ENCODE measurements at places on chromosomes 3 and 15.

DNA sequence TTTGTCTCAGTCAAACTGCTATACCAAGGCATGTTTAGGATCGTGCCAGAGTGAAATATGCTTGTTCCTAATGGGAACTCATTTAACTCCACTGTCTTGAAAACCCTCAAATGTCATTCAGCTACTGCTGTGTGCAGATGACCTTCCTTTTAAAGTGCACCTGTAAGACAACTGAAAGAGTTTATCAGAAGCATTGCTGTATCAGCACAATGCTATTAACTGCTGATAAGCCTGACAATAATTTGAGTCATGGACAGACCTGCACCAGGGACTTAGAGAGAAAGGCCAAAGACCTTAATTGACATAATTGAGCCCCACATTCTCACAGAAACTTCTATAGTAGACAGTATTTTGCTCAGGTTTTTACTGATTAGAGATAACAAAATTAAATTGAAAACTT is 557.9 kb downstream of the DIPK2A start:
- DNase-seq, result no peak

DNA sequence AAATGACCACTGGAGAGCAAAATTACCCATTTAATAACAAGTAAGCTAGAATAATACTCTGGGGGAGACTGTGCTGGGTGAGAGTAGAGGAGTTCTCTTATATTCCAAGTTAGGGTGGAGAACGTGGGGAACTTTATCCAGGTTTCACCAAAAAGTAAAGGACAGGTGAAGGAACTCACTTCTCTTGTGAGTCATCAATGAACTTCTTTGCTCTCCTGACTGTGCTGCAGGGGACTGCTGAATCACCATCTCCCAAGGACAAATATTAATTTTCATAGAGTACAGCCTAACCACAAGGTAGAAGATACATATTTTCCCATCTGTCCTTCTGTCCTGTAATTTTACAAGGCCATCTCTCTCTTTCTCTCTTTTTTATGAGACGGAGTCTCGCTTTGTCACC is 8.3 kb upstream of the PDCD6IP start:
- DNase-seq, result no peak

DNA sequence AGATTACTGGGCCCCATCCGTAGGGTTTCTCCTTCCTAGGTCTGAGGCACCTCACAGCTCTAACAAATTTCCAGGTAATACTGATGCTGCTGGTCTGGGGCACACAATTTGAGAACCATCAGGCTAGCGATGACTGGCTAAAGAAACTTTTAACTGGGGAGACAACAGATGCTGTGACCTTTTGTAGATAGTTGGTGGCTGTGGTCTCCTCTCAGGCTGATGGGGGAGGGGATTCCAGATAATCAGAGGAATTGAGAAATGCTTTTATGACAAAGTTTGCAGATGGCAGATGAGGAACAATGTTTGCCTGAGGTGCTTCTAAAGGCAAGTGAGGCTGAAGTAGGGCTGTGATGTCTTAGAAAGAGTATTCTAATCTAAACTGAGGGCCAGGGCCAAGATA is 13.8 kb upstream of the CCR9 start:
- no peak for DNase-seq

DNA sequence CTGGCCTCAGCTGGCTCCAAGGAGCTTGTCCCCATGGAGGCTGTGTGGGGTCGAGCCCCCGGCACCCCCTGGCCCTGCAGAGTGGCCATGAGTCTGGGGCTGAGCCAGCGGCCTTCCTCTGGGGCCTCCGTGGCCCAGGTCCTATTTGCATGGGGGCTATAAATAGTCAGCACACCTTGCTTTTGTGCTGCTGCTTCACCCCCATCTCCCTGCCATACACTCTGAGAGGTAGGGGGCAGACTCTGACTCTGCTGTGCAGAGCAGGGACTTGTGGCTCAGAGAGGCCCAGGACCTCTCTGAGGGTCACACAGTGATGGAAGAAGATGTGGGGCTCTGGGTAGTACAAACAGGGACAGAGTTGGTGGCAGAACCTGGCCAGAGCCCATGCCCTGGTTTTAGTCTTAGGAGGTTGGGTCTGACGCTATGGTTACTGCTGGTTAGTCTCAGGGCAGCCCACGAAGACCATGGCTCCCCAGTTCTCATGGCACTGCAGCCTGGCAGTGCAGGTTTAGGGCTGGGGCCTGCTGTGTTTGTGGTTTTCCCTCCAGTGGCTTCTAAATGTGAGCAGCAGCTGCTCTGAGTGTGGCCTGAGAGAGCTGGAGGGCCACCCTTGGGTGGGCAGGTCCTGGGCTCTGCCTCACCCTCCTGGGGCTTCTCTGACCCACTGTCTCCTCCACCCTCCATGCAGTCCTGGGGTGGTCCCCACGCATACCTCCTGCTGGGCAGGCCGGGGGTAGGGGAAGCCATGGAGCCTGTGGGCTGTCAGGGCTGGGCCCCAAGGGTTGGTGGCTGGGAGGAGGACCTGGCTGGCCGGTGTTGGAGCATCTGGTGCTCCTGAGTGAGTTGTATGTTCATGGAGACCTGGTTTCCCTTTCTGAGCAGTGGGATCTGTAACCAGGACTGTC is 13.6 kb downstream of the PRKCD start:
- no peak for DNase-seq

GRCh38 chr15:59250249-59250648 is 43.6 kb downstream of the LDHAL6B start:
- no peak for DNase-seq

DNA sequence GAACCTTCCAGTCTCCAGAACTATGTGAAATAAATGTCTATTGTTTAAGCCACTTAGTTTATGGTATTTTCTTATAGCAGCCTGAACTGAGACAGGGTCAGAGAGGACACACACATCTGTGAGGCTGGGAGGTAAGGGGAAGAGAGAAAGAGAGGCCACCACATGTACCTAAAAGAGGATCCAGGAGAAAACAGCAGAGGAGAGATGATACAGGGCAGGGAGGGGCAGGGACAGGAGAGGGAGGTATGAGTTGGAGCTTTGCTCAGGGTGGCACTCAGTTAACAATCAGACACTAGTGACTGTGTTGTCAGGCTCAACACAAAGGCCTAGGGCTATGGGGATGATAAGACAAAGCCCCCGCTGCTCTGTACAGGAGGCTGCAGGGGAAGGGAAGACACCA is 17.6 kb downstream of the KIF9 start:
- no peak for DNase-seq

DNA sequence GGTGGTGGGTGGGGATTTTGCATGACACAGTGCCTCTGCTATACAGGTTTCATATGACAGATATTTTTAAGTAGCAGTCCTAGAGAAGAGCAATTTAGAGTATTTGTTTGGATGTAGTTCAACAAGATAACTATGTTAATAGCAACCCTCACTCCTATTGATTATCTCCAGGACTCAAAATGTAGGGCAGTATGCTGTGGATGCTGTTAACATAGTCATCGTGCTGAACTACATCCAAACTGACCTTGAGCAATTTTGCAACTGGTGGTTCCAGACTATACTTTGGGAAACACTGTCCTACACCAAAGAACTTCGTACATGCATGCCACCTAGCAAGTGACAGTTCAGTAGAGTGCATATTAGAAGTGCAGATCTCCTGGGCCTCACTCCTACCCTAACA is 117.6 kb downstream of the IL5RA start:
- no peak for DNase-seq

- DNase-seq, result no peak
Observed at GRCh38 chr3:146335386-146335785, 84.5 kb upstream of the PLSCR4 start.
